ENCODE measurements at places on chromosomes 13 and 19.

DNA sequence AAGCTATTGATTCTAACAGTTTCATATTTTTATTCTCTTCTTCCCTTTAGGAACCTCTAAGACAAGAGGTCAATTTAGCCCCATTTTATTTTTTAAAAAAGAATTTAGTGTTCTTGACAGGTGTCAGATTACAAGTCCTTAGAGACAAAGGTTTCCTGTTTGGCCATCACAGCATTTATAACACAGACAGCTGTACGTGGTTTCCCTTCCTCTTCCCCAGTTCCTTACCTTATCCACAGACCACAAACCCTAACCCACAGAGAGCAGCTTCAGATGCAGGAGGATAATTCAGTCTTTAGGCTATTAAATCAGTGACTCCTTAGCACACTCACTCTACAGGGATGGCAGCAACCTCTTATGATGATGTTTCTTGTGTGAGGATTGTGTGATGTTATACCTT, 1210.1 kb downstream of the DIAPH3 start:
- no peak for DNase-seq

DNA sequence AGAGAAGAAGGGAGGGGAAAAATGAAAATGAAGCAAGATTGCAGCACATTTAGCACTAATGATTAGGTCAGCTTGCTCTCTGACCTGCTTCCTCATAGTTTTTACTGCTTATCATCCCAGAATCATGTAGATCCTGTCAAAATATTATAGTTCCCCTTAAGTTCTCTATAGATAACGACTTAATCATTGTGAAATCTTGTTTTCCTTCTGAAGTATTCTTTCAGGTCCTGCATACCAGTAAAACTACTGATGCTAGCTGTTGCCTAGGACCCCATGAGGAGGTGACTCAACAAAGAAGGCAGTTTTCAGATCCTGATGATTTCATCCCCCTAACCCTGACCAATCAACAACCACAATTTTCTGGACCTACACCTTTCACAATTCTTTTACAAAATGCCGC, 1131.7 kb downstream of the SLITRK5 start:
- DNase-seq: no peak

- DNase-seq: no peak
Observed at GRCh38 chr19:28289295-28290063, 923.5 kb downstream of the UQCRFS1 start.

DNA sequence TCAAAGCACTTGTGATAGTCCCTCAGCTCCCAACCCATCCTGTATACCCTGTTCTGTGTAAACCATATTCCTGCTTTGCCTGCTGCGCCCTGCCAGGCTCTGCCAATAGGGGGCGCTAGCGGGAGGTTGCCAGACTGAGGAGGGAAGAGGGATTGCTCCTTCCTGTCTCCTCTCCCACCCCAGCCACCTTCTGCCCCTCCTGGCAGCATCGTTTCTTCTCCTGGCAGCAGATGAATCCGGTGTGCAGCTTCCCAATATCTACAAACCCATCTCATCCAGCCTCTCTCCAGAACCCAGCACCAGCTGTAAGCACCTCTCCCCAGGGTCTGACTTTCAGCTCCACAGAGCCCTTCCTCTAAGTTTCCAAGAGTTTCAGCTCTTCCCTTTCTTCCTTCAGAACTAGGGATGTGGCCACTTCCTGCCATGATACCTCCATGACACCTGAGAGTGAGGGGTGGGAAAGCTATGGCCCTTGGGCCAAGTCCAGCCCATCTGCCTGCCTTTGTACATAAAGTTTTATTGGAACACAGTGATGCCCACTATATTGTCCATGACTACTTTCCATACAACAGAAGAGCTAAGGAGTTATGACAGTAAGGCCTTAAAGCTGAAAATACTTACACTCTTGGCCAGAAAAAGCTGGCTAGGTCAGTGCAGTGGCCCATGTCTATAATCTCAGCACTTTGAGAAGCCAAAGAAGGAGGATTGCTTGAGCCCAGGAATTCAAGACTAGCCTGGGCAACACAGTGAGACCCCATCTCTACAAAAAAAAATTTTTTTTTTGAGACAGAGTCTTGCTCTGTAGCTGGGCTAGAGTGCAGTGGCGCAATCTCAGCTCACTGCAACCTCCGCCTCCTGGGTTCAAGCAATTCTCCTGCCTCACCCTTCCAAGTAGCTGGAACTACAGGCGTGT, 34.5 kb upstream of the ATP1A3 start:
- peak; percentile 45 for DNase-seq

GRCh38 chr13:103272770-103273169, 206.6 kb upstream of the SLC10A2 start:
- DNase-seq: no peak

DNA sequence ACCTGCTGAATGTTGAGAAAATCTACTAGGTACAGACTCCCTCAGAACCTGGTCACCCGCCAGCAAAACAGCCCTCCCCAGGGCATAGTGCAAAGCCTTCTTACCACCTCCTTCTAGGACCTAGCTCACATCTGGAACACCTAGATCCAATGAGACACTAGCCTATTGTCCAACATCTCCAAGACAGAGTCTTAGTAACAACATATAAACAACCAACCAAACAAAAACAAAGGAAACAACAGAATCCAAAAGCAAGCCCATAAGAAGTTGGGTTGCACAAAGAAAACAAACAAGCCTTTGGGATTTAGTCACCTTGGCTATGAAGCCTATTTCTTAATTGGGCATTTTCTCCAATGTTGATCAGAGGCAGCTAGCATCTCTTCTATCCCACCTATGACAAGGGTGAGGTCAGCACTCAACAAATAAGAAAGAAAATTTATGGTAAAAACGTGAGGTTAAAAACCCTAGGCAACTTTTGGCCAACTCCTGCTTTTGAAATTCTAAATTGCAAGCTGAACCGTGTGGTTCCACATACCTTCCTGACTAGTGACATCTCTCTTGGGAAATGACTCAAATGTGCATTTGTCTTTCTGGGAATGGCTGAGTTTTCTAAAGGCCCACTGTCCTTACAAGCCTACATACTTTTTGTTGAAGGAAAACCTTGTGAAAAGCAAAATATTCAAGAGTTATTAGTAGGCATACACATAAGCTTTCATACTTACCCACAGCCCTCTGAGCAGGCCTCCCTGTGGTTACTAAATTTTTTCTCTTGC, 66.7 kb downstream of the FAM216B start:
- no peak for DNase-seq

DNA sequence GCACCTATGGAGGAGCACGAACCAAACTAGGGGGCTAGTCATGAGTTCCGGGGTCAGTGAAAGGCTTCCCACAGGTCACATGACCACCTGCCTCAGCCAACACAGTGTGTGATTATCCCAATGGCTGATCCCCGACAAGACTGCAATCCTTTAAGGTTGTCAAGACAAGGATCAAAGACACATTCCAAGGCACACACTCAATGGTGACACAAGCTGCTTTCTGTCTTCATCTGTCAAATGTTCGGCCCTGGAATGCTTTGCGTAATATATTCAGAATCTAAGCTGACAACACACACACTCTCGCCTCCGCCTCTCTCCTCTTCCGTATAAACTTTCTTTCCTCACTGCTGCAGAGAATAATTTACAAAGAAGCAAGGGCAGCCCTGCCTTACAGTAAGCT, 11.7 kb downstream of the RANBP3 start:
- DNase-seq: no peak

DNA sequence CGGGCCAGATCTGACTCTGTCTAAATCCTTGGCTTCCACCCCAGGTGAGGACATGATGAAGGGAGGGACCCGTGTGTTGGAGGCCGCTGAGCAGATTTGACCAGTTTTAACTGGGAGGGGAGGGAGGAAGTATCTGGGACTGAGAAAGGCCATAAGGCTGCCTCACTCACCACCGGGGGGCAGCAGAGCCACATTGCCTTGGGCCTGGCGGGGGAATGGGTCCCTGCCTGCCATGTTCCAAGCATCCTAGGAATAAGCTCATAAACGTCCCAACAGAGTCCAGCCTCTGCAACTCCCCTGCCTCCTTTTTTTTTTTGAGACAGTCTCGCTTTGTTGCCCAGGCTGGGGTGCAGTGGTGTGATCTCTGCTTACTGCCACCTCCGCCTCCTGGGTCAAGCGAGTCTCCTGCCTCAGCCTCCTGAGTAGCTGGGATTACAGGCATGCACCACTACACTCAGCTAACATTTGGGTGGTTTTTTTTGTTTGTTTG, 15.5 kb downstream of the MAST3 start:
- peak; percentile 77 for DNase-seq

DNA sequence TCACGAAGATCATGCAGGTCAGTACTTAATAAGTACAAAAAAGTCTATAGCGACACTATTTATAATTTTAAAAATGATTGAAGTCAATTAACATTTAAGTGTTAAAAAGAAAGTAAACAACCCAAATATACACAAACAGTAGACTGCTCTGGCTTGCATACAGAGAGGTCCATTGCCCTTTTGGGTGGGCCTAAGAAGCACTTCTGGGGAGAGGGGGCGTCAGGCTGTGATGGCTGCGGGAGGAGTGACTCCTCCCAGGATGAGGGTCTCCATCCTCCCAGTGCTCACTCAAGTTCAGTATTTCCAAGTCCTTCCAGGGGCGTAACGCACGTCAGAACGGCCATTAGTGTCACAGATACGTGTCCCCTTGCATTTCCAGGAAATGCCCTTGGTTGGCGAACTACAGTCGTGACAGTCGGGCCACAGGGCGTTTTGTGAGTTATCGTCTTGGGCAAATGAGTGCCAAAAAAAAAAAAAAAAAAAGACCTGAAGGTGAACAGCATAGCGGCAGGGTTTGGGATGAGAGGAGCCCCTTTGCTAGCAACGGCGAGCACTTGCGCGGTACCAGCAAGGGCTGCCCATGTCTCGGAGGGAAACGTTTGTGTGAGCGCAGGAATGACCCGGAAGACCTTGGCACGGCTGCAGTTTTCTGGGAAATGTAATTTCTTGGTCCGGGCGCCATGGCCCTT, at the start of gene SCGB2B2:
Gene SCGB2B2, minus strand, starts transcription at position 463 of the 689 bp plus-strand sequence. CDS start 82,596 bp downstream, outside the sequence.
- no peak for DNase-seq

DNA sequence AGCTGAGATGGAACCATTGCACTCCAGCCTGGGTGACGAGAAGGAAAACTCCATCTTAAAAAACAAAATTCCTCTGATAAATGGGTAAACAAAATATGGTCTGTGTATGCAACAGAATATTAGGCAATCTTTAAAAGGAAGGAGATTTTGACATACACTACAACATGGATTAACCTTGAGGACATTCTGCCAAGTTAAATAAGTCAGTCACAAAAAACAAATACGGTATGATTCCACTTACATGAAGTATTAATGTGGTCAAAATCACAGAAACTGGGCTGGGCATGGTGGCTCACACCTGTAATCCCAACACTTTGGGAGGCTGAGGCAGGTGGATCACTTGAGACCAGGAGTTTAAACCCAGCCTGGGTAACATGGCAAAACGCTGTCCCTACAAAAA, 3.0 kb upstream of the ZNF444 start:
- DNase-seq: no peak

- no peak for DNase-seq
Observed at GRCh38 chr13:34064456-34065205, 246.7 kb downstream of the RFC3 start.

DNA sequence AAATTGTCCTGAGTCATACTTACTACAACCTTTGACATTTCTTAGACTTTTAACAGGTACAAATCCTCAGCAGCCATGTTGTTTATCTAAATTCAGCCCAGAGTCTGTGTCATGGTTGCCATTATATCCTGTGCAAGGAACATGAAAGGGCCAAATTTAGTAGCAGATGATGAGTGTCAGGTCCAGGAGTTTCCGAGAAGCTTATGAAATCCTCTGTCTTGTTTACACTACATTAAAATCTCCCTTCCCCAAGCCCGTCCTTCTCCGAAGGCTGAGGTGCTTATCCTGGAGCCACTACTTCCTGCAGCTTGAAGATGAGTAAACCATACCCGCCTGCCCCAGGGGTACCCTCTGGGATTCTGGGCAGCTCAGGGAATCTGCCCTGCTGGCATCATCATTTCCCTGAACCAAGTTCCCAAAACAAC, 102.6 kb upstream of the SERP2 start:
- no peak for DNase-seq

DNA sequence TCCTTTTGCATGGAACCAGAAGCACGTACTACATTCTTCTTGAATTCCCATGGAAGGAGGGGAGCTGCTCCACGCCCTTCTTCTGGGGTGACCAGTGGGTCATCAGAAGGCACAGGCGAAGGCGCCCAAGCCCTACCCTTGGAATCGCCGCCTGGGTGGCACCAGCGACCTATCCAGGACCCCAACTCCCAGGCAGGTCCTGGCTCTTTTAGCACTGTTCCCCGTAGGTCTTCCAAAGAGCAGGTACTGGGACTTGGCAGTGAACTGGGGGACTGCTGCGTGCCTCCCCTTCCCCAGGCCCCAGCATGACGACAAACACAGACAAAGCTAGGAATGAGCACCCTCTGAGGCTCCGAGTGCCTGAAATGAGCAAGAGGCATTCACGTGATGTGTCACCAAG, 45.0 kb downstream of the CEBPG start:
- DNase-seq: no peak

- no peak for DNase-seq
Observed at GRCh38 chr19:16862826-16863415, 25.9 kb upstream of the F2RL3 start.

DNA sequence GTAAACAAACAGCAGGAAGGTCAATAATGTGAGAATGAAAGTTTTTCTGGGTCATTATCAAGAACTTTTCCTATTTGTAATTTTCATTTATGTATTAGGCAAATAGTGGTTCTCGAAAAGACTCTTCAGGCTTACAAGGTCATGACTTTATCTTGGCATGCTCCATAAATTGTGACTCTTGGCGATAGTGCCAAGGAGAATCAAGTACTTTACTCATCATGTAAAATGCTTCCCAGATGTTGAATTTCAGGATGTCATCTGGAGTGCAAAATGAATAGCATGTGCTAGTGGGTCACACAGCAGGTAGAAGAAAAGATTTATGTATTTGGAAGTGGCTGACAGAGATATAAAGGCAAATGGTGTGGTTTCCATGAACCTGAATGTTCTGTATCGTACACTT, 1492.7 kb upstream of the PCDH20 start:
- DNase-seq: no peak

DNA sequence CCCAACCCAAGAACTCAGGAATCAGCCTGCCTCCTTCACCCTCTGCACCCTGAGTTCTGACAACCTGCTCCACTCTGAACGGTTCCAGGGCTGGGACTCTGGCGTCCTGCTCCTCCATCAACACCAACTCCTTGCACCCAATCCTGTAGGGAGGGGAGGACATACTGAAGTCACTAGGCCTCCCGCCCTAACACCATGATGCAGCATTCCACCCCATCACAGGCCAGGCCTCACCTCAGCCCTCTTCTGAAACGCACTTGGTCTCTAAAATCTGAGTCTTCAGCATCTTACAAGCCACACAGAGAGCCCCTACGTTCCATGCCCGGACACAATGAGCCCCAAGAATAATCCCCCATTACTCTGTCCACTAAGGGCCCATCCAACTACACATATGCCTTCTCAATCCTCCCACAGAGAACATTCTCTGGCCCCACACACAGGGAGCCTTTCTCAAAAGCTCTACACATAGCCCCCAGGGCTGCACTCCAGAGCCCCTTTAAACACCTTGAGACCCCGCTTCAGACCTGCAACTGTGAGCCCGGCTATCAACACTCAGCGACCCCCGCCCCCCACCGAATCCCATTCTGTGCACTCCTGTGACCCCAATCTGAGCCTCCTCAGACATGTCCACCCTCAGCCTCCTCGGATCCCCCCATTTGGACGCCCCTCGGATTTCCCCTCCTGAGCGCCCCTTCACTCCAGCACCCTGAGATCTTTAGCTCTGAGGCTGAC, 567 bp downstream of the ALKBH6 start:
- DNase-seq: no peak

Data from stimulated activated CD4-positive, alpha-beta T cell treated with anti-CD3 and anti-CD28 coated beads, Interleukin-12 subunit alpha, Interleukin-12 subunit beta, amount 100 ng/mL, for 48 hours (primary cell).